ENCODE measurements at places on chromosomes 6 and 20. TPM values are rescaled to one million over a fixed set of nuclear protein-coding genes. Genes with fewer than 3 reads are reported as not detected.
A peak's percentile ranks its signal among the peaks of the same experiment; 100 is the strongest.

GRCh38 chr6:7219310-7219709 lies 93.7 kb downstream of the SSR1 start:
- H3K27ac ChIP-seq = no peak overlapping the region
- peaks cover 4% of the 10 kb centered on the region for H3K4me1 ChIP-seq
- DNase-seq = no peak
- no peaks in the 10 kb centered on the region for H3K27me3 ChIP-seq
- no peak overlapping the region for H3K4me3 ChIP-seq

DNA sequence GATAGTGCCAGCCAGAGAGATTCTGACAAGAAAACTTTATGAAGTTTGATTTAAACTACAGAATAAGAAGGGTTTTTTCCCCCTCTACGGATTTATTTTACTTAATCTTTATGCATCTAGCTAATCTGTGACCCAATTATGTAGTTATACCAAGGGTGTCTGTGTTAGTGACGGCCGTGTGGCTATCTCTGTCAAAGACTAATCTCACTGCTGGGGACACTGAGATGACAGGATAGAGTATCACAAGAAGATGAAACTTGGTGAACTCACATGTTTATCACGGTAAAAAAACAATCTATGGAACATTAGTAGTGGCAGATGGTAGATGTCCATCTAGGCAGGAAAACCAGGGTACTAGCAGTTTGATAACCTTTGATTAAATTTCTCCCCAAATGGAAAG lies 149.7 kb downstream of the AHI1 start:
- H3K4me3 ChIP-seq = no peak overlapping the region
- no peaks in the 10 kb centered on the region for H3K36me3 ChIP-seq
- no peaks in the 10 kb centered on the region for H3K27me3 ChIP-seq
- H3K27ac ChIP-seq = no peak overlapping the region

DNA sequence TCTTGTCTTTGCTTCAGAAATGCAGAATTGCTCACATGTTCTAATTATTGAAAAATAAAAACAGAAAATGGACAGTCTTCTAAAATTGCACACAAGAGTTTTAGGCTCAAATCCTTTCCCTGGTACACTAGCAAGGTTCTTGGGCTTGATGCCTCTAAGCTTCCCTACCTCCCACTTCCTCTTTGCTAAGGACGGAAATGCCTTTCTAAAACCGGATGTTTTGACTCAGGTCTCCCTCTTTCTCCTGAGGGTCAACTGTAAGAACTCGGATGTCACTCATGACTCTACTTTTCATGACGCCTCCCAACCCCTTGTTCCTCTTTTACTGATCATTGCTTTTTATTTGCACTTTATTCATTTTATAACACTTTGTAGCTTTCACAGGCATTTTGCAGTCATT lies 613.5 kb downstream of the C6orf118 start:
- H3K4me3 ChIP-seq = no peak overlapping the region
- DNase-seq = no peak
- H3K36me3 ChIP-seq = no peaks in the 10 kb centered on the region
- no peaks in the 10 kb centered on the region for H3K27me3 ChIP-seq
- H3K4me1 ChIP-seq = no peaks in the 10 kb centered on the region

DNA sequence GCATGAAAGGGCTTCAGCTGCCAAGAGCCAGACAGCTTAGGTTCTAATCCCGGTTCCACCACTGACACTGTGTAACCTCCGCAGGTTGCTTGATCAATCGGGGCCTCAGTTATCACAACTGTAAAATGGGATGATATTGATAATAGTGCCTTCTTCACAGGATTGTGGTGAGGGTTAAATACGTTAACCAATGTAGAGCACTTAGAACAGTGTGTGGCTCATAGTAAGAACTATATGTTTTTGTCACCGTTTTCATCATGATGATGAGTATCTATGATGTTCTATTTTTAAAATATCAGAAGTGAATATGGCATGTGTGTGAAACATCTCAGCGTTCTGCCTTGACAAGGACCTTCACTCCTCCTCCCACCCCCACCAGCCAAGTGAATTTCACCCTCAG lies 10.3 kb upstream of the MAPK13 start:
- H3K4me3 ChIP-seq = peak overlapping the region; percentile 94
- peak overlapping the region; percentile 99 for H3K27ac ChIP-seq
- H3K27me3 ChIP-seq = no peaks in the 10 kb centered on the region
- H3K36me3 ChIP-seq = no peaks in the 10 kb centered on the region

- H3K27ac ChIP-seq = peak overlapping the region; percentile 80
- peaks cover 42% of the 10 kb centered on the region for H3K4me1 ChIP-seq
- DNase-seq = no peak
- peaks cover 11% of the 10 kb centered on the region for H3K36me3 ChIP-seq
- H3K27me3 ChIP-seq = no peaks in the 10 kb centered on the region
Measured at GRCh38 chr6:5294392-5295211, 33.3 kb downstream of the FARS2 start.

GRCh38 chr6:30029588-30029987 lies 31.5 kb upstream of the POLR1H start:
- no peak for DNase-seq
- no peak overlapping the region for H3K4me3 ChIP-seq
- no peak overlapping the region for H3K27ac ChIP-seq
- no peaks in the 10 kb centered on the region for H3K27me3 ChIP-seq
- peaks cover 18% of the 10 kb centered on the region for H3K36me3 ChIP-seq

DNA sequence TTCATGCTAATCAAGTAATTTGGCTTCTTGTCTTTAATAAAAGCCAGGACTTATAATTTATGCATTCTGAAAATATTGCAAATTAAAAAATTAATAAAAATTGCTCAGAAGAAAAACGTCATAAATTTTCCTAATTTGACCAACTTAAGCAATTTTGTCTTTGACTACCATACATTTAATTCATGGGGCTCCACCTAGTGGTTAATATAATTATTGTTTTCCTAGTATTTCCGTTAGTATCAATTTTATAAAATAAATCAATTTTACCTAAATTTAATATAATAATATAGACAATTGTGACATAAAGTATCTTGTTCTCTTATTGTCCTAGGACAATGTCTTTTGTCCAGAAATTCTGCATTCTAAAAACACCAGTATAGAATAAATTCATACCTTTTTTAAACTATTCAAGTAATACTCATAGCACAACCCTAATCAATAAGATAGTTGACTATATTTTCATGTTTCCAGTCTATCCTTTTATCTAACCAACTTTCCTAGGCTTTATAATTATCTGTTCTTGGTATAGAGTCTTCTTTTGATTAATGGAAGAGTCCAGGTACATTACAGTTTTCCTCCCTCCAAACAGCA lies 319.9 kb downstream of the TRDN start:
- no peak overlapping the region for H3K27ac ChIP-seq
- H3K27me3 ChIP-seq = no peaks in the 10 kb centered on the region
- no peaks in the 10 kb centered on the region for H3K4me1 ChIP-seq
- no peak overlapping the region for H3K4me3 ChIP-seq
- DNase-seq = no peak

DNA sequence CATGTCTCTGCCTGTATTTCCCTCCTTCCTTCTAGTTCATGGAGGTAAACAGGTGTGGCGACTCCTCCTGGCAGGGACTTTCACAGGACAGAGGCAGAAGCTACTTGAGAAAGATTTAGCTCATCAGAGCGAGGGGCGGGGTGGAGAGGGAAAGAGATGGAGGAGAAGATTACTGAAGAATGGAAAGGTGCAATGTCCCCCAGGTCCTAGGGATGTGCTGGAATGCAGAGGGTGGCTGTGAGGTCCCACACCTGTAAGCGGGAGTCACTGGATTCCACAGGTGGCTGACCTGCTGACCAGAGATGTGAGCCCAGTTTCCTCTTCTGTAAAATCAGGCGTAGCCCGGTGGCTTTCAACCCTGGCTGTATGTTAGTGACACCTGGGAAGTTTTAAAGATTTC lies 199.2 kb upstream of the SULF2 start:
- H3K4me1 ChIP-seq = peaks cover 29% of the 10 kb centered on the region
- H3K36me3 ChIP-seq = no peaks in the 10 kb centered on the region
- no peak overlapping the region for H3K4me3 ChIP-seq
- H3K27ac ChIP-seq = no peak overlapping the region

DNA sequence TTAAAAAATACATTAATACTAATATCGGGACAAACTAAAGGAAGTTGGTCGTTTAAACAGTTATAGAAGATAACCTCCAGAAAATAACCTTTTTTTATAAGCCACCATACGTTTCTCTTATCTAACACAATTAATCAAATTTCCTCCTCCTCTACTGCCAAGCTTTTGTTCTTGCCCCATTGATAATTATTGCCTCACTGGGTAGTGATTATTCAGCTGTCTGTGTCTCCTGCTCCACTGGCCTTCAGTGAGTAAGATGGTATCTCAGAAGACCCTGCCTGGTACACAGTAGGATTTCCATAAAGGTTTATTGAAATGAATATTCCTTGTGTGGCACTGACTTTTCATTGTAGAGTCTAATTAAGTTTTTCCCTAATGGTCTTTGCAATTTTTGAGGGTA lies 165.5 kb upstream of the SCGN start:
- peaks cover 2% of the 10 kb centered on the region for H3K4me1 ChIP-seq
- no peak overlapping the region for H3K4me3 ChIP-seq
- H3K27ac ChIP-seq = no peak overlapping the region
- H3K36me3 ChIP-seq = peaks cover 13% of the 10 kb centered on the region
- H3K27me3 ChIP-seq = no peaks in the 10 kb centered on the region

The CRISP3 gene
- polyA plus RNA-seq = not detected

The IMPG1 gene
- not detected for polyA plus RNA-seq

DNA sequence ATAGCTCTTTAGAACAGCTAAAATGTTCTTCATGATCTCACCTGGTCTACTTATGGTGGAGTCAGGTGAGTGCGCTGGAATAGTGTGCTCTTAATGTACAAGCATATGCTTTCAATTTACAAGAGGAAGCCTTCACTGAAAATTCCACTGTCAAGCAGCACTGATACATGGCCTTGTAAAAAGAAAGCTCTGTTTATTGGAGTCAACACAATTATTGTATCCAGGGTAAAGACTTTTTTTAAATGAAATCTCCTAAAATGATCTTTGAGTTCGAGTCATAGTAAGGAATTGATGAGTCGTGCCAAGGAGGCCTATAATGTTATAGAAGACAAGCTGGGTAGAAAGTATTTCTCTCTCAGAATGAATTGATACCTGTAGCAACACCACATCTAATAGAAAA lies 41.6 kb upstream of the CARMIL1 start:
- H3K36me3 ChIP-seq = no peaks in the 10 kb centered on the region
- DNase-seq = no peak
- no peaks in the 10 kb centered on the region for H3K27me3 ChIP-seq
- H3K27ac ChIP-seq = no peak overlapping the region
- H3K4me3 ChIP-seq = no peak overlapping the region
- no peaks in the 10 kb centered on the region for H3K4me1 ChIP-seq

DNA sequence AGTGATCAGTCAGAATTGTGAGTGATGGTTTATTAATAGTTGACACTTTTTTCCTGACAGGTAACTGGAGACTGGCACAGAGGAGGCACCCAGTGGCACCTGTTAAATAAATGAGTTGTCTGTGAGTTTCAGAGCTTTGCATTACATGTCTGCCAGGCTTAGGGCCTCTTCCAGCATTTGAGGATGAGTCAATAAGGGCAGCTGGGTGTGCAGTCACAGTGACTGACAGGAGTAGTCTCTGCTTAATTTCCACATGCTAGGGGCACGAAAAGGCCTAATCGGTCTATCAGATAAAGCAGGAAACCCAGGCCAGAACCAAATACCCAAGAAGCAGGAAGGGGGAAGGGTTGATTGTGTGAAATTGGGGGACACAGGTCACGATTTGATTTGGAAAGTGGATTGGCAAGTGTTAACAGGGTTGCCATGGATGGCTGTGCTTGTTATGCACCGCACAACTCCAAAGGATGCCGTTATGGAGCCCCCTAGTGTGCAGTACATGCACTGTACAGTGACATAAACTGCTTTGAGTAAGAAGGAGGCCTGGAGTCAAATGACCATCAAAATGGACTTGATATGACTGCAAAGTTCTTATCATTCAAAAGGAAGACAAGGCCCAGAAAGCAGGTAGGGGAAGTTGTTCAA lies 111.9 kb upstream of the GGTLC1 start:
- no peaks in the 10 kb centered on the region for H3K36me3 ChIP-seq
- no peak overlapping the region for H3K27ac ChIP-seq
- peaks cover 28% of the 10 kb centered on the region for H3K27me3 ChIP-seq
- DNase-seq = no peak
- no peaks in the 10 kb centered on the region for H3K4me1 ChIP-seq

DNA sequence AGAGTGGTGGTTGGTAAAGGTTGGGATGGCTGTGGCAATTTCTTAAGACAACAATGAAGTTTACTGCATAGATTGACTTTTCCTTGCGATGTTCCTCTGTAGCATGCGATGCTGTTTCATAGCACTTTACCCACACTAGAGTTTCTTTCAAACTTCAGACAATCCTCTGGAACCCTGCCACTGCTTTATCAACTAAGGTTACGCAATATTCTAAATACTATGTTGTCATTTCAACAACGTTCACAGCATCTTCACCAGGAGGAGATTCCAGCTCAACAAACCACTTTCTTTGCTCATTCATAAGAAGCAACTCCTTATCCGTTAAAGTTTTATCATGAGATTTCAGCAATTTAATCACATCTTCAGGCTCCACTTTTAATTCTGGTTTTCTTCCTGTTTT lies 161.2 kb upstream of the NRSN1 start:
- H3K27ac ChIP-seq = no peak overlapping the region
- no peak for DNase-seq
- H3K36me3 ChIP-seq = no peaks in the 10 kb centered on the region
- no peak overlapping the region for H3K4me3 ChIP-seq
- no peaks in the 10 kb centered on the region for H3K4me1 ChIP-seq

The IL20RA gene
- not detected for polyA plus RNA-seq

The TCP11 gene
- polyA plus RNA-seq = not detected

GRCh38 chr6:6834356-6835222 lies 246.1 kb downstream of the LY86 start:
- H3K36me3 ChIP-seq = no peaks in the 10 kb centered on the region
- H3K27me3 ChIP-seq = peaks cover 6% of the 10 kb centered on the region
- DNase-seq = no peak
- H3K27ac ChIP-seq = no peak overlapping the region

DNA sequence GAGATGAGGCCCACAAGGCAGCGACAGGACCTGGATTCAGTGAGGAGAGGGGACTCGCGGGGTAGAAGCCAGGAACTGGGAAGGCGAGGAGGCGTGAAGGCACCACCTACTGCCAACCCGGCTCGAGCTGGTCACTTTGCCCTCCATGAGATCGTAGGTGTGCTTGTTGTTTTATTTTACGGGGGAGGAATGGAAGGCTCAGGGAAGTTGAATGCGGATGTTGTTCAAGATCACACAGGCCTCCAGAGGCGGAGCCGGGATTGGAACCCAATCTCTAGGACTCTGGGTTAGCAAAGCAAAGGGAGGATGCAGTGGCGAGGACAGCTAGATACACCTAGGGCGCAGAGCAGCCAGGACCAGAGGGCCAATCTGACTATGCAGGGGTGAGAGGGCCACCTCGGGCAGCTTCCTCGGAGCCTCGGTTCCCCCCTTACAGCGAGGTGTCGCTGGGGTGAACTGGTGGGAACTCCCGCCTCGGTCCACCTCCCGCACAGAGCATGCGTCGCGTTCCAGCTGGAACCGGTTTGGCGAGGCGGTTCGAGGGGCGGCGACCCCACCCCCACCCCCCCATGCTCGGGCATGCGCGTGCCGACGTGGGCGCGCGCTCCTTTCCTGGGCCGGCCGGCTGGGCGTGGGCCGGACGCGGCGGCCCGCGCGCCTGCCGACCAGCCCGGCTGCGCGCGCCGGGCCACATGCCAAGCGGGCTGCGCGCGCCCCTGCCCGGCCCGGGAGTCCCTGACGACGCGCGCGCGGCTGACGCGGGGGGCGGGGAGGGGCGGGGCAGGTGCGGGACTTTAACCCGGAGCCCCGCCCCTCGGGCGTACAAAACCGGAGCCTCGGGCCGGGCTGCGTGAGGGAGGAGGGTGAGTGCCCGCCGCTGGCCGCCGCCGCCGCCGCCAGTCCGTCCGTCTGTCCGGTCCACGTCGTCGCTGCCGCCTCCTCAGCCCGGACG lies 80.4 kb upstream of the MYL9 start:
- peak overlapping the region; percentile 96 for H3K27ac ChIP-seq
- DNase-seq = peak; percentile 86
- H3K4me3 ChIP-seq = peak overlapping the region; percentile 91
- H3K36me3 ChIP-seq = no peaks in the 10 kb centered on the region
- H3K27me3 ChIP-seq = no peaks in the 10 kb centered on the region

All from naive B cell (primary cell).